Activated naive CD8-positive, alpha-beta T cell treated with anti-CD3 and anti-CD28 coated beads, Interleukin-2, amount 50 U/mL, for 16 hours (primary cell): ENCODE measurements at places on chromosomes 12 and 14.

GRCh38 chr12:57165741-57166140, 18.3 kb upstream of the LRP1-AS start:
- DNase-seq, result no peak

GRCh38 chr12:25701290-25701689, 148.2 kb upstream of the LMNTD1 start:
- no peak for DNase-seq

- DNase-seq, result no peak
These were observed 29.0 kb upstream of the AMN start for GRCh38 chr14:102893452-102893851.

DNA sequence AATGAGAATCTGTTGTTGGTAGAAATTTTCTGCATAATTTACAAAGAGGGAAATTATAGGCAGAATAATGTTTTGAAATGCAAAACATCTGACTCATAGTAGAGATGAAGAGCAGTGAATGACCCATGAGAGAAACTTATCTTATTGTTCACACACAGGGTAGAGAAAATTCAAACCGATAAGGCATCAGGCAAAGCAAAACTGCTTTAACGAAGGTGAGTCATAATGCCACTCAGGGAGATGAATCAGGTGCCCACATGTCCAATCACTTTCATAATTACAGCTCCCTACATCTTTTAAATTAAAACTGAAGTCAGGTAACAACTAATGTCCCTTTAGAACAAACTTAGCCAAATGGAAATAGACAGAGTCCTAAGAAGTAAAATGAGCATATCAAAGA, 265.6 kb upstream of the GARIN6 start:
- DNase-seq, result no peak

DNA sequence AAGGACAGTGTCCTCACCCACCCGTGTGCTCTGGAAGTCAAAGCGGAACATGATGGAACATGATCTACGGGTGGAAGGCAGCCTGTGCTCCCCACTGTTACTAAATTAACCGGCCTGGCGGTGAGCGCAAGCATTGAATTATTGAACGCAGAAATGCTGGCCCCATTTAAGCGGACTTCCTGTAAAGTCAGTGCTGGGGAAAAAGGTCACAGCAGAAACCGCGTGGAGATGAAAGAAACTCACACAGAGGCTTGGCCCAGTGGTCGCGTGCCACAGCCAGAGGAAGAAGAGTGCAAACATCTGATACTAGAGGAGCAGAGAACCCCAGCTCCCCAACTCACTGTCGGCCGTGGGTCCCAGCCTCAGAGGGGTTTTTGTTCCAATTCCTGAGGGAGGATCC, 321.2 kb downstream of the ADGRD1 start:
- DNase-seq, result no peak

- no peak for DNase-seq
These were observed 24.8 kb downstream of the SLC39A9 start for GRCh38 chr14:69423279-69423678.

GRCh38 chr14:89609500-89610100, 192.6 kb upstream of the FOXN3 start:
- no peak for DNase-seq

DNA sequence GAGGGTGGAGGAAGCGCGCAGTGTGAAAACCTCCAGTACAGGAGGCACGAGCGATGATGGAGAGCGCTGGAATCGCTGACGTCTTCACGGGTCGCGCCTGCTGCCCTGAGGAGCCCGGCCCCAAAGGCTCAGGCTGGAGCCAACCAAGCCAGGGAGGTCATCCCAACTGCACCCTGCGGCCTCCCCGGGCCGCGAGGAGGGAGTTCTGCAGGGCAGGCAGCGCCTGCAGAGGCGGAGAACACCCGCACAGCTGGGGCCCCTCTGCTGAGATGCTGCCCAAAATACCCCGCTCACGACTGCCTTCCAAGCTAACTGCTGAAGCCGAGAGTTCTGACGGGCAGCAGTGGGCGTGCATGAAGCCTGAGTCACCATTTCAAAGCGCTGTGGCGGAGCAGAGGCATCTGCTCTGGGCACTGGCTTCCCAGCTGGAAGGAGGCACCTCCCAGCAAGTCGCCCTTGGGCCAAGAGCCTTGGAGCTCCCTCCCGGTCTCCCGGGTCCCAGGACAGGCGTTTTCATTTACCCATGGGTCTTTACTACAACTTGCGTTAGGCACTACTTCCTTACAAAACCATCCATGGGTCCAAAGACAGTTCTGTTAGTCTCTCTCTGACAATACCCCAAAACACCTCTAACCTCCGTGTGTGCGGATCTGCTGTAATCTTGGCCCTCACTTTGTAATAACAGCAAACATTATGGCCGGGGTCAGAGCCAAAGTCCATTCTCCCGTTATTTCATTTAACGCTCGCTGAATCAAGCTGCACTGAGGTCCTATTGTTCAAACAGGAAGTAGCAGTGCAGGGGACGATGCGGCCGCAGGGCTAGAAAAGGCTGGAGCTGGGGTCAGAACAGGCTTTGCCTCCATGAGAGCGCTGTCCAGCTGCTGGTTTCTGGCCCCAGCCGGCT, 60.1 kb upstream of the RIMBP2 start:
- DNase-seq, result peak; percentile 43

GRCh38 chr14:41718477-41719166, 111.9 kb downstream of the LRFN5 start:
- DNase-seq, result no peak

DNA sequence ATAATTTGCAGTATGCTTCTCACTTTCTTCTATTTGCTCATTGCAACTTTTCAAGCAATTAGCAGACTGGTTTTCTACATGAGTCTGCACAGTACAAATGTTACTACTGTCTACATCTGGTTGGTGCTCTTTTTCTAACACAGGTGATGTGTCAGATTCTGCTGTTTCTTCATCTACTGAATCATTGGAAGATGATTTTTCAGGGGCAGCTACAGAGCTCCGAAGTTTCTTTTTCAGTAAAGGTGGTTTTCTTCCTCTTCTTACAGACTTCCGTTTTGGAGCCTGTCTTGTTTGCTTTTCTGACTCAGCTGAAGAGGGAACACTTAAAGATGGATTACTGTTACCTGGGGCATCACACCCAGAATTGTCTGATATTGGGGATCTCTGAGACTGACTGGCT, 62.1 kb downstream of the SCAF11 start:
- DNase-seq, result no peak

DNA sequence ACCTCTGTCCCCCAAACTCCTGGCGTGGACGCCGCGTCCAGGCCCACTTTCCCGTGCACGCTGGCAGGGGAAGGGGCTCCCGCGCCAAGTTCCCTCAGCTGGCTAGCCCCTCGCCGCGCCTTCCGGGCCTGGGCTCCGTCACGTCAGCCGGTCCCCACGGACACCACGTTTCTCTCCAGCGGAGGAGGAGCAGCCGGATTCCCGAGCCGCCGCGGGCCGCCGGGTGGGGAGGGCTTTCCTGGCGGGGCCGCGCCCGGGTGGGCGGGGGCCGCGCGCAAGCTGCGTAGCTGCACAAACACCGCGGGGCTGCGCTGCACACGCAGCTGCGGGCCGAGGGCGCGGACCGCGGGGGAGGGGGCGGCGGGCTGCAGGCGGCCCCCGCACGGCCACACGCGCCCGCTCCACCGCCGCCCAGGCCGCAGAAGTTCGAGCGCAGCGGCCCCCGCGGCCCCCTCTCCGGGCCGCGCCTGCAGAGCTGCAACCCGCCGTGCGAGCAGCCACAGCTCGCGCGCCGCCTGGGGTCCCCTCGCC, 45.1 kb upstream of the PNMA1 start:
- no peak for DNase-seq

- DNase-seq, result no peak
These were observed 155.4 kb upstream of the ARHGAP5 start for GRCh38 chr14:31921721-31922120.

GRCh38 chr14:51782435-51782834, 78.0 kb upstream of the GNG2 start:
- DNase-seq, result no peak

DNA sequence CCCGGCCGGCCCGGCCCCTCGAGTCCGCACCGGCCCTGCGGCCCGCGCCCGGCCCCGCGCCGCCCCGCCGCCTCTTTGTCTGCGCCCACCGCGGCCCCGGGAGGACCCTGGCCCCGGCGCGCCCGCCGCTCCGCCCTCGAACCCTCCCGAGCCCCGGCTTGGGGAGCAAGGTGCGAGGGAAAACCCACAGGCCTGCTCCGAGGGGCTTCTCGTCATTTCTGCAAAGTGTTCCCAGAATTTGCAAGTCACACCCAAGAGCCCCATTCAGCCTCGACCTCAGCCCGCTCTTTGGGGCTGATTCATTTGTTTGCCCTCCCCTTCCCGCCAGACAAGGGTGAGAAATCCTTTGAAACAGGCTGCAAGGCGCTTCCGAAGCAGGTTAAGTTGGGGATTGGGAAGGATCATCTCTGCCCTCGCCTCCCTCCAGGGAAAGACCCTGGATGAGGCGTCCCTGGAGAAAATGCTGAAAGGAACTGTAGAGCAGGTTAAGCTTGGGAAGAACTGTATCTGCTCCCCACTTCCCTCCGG, 325 bp upstream of the CLIP1 start:
- no peak for DNase-seq

- DNase-seq, result no peak
These were observed 18.4 kb downstream of the ZNF664 start for GRCh38 chr12:123991372-123991951.

- DNase-seq, result no peak
These were observed 98.3 kb downstream of the UNC79 start for GRCh38 chr14:93528884-93529558.

DNA sequence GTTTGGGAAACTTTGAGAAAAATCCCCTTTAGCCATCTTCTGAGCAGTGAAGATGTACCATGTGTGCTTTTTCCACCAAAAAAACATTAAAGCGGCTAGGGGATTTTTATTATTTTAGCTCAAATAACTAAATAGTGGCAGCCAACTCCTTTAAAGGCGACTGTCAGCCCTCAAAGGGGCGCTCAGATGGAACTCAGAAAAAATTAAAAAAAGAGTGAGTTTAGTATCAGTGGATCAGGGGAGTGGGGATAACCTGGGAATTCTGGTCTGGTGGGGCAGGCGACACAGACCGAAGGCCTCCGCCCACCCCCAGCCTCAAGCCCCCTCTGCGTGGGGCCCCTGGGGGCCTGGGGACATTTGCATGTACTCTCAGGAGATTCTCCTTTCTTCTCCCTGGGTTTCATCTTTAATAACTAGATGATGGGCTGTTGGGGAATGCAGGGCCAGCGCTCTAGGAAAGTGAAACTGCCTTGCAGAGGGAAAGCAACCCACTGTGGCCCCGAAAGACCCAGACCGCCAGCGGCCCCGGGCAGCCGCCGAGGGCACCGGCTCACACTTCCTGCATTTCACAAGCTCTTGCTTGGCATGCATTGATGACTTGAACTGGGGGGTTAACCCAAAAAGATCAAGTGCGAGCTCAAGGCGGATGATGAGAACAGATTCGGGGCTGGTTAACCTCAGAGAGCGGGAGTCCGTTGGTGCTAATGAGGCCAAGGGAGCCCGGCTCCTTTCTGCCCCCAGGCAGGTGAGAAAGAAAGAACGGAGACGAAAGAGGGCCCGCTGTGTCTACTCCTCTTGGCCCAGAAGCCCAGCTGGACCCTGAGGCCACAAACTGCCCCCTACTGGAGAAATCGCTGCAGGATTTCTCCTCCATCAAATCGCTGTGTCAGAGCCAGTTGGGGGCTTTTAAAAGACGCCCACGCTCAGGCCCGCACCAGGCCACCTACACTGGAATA, 7.3 kb upstream of the BATF start:
- no peak for DNase-seq

GRCh38 chr12:41032386-41032785, 155.7 kb upstream of the PDZRN4 start:
- DNase-seq, result no peak

DNA sequence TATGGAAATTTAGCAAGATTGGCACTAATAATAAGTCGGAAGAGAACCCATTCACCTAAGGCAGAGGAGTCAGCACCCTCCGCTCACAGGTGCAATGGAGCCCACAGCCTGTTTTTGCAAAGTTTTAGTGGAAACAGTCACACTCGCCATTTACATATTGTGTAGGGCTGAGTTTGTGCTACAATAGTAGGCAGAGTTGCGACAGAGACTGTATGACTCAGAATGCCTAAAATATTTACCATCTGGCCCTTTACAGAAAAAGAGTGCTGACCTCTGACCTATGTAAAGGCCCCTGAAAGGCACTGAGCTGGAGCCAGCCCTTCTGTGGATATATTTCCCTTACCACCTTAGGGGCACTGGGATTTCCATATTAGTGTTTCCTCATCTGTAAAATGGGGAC, 79.0 kb downstream of the PRIMA1 start:
- DNase-seq, result no peak

GRCh38 chr12:121005346-121005815, 10.9 kb downstream of the C12orf43 start:
- no peak for DNase-seq

DNA sequence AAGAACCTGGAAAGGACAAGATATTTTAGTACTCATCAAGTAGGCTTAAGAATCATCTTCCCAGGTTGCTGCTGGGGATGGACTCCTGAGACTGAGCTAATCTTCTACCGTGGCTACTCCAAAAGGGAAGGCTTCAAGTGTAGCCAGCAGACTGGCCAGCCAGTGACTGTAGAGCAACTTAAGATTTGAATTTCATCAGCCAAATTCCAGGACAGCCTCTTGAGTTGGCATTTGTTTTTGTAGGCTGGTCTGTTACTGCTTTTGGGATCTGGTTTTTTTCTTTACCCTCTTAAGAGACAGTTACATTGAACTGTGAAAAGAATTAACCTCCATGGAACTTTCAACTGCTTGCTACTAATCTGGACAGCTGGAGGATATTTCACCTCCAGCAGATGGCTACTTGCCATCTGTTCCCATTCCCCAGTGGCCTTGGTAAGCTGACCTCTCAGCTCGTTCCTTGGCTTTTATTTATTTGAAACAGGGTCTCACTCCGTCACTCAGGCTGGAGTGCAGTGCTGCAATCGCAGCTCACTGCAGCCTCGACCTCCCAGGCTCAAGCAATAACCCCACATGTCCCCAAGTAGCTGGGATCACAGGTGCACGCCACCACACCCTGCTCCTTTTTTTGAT, 20.7 kb downstream of the VTI1B start:
- DNase-seq, result no peak

GRCh38 chr12:71703206-71703605, 17.3 kb downstream of the TMEM19 start:
- DNase-seq, result no peak

DNA sequence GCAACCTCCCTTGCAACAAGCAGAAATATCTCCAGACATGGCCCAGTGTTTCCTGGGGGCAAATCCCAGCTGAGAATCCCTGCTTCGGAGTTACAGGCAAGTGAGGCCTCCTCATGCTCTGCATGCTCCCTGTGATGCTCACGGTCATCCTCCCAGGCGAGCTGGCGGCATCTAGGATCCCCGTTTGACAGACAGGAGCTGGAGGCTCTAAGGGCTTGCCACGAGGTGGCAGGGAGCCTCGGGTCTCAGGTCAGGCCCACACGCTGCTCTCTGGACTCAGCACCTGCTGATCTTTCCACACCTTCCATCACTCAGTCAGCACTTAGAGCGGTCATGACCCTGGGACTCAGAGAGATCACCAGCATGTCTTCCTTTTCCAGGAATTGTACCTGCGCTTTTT, 79.8 kb downstream of the CCDC92 start:
- DNase-seq, result no peak

DNA sequence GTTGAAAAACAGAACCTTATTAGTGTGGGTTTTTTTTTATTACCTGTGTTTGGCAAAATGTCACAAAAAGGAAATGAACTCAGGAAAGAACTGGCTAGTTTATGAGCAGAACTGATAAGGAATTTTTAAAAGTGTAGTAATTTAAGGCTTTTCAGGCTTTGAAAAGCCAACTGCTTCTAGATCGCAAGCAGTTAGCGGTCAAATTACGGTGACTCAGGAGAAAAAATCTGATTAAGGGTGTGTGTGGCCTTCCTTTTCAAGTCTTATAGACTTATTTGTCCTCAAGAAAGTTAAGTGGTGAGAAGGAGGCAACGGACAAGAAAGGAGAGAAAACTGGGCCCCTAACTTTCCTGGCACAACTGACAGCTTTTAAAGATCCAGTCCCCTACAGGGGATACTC, 33.4 kb downstream of the PDZRN4 start:
- no peak for DNase-seq
